ENCODE measurements at places on chromosomes 1 and 21.

DNA sequence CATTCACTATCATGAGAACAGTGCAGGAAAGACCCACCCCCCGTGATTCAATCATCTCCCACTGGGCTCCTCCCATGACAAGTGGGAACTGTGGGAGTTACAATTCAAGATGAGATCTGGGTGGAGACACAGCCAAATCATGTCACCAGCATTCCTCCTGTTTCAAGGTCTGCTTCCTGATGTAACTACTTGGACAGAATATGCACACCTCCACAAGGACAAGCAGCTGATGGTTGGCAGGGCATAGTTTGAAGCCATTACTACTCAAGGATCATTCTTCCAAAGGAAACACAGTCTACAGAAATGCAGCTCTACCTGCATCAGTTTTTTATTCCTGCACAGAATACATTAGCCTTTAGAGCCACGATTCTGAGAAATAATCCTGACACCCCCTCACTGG is 28.5 kb upstream of the RNF2 start:
- no peak for DNase-seq

DNA sequence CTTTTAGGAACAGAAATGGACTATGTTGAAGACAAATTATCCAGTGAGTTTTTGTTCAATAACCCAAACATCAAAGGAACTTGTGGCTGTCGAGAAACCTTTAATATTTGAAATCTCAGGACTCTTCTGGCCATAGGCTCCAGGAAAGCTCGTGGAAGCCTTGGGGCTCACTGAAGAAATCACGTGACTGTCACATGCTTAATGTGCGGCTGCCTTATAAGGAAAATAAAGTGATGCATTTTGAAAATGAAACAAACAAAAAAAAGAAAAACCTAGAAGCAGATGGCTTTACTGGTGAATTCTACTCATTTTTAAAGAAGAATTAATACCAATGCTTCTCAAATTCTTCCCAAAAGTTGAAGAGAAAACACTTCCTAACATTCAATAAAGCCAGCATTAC is 228.4 kb upstream of the RAB4A start:
- no peak for DNase-seq

DNA sequence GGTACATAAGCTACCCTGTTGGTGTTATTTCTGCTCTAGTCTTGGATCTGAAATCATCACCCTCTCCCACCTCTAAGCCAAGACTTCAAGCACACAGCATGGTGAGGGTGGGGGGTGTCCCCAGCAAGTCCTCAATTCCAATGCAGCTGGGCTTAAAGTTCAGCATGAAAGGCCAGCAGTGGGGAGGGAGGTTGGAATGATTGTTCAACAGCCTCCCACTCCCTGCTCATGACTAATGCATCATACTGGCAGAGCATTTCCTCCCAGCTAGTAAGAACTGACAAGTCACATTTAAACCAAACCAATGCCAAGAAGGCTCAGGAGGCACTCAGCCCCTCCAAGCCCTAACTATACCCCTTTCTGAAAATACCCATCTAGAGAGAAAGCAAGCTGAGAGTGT is 50.1 kb downstream of the TIAM1 start:
- no peak for DNase-seq

- no peak for DNase-seq
Measured at GRCh38 chr1:46067652-46068051, 64.8 kb downstream of the PIK3R3 start.

Data from ecto neural progenitor cell (in vitro differentiated cells).